ENCODE measurements at places on chromosomes 7 and 10.

DNA sequence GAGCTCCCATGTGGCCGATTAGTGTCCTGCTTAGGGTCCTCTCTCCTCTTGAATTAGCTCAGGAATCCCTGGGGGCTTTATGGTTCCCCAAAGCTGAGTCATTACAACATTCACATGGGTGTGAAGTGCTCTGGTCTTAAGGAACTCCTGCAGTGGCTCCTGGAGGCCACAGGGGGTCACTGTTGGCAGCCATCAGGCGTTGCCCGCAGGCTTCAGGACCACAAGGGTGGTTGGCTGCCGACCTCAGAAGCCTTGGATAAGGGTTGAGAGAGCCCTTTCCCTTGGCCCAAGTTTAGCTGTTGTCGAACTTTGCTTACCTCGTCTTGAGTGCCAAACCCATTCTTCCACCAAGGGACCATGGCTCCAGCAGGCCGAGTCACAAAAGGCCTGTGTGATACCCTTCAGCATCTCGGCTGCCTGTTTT lies 61.7 kb downstream of the SH2D4B start:
- DNase-seq = peak; percentile 51

DNA sequence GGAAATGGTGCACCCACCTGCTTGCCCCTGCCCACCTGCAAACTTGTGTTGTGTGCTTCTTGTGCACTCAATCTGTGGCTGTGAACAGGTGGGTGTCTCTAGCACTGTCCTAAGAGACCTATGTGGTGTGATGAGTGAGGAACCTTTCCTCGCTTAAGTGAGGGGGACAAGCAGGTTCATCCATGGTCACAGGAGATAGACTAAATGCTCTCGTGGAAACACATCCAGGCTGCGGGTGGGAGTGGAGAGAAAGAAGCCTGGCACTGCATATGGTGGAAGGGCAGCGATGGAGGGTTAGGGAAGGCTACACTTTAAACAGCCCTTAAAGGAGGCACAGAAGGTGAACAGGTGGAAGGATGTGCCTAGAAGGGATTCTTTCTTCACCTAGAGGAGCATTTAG lies 330.9 kb downstream of the CXCL12 start:
- no peak for DNase-seq

GRCh38 chr7:128903621-128904361 lies 6.7 kb downstream of the KCP start:
- DNase-seq = no peak

DNA sequence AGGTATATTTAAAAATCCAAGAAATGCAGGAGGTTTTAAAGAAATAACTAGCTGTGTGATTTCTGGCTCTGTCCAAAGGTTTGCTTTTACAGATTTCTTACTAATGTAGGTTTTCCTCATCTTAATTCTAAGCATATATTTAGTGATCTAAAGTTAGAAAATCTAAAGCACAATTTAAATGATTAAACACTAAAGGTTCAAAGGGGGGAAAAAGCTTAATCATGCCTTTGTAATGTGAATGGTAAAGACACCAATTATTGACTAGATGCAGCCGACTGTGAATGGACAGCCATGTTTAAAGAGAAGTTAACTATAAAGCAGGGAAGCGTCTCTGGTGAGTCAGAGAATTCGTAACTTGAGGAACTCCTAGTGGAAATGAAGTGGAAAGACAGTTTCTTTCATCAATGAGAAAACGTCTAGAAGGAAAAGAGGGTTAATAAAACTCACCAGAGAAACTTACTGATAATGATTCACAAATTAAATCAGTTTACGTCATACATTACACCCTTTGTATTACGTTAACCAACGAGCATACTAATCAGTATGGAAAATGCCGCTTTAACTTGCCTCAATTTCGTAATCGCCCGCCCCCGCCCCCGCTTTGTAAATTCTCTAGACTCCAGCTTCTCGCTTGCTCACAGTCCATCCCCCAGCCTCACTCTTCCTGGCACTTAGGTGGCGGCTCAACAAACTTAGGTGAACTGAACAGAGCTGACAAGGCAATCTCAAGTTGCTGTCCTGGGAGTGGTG lies 1.1 kb upstream of the HBP1 start:
- DNase-seq = no peak

DNA sequence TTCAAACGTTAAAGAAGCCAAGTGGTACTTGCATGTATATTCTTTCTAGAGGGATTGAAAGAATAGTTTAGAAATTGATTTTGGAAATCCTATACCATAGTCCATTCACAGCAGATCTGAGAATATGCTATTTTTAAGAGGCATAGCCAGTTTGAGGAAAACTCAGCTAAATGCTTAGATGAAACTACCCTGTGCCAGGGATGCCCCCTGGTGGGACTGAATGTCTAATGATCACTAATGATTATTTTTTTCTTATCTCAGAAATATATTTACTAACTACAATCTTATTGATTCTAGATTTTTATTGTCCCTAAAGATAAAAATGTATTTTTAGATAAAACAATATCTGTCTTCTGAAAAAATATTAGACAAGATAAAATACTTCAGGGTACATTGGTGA lies 844.9 kb upstream of the PHF14 start:
- no peak for DNase-seq

DNA sequence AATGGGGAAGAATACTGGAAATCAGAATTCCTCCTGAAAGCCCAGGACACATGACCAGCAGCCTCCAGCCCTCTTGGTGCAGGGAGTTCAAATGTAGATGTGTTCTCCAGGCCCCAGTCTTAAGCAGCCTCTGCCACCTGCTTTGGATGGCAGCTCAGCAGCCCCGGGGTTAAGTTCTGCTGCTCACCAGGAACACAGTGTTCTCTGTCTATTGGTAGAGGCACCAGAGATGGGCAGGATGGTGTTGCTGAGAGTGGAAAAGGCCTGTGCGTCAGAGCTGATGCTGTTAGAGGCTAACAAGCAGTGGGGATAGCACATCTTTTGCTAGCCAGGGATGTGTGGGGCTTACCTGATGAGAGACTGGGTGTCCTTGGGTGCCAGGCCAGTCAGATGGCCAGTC lies 56.8 kb downstream of the PAX2 start:
- DNase-seq = no peak

DNA sequence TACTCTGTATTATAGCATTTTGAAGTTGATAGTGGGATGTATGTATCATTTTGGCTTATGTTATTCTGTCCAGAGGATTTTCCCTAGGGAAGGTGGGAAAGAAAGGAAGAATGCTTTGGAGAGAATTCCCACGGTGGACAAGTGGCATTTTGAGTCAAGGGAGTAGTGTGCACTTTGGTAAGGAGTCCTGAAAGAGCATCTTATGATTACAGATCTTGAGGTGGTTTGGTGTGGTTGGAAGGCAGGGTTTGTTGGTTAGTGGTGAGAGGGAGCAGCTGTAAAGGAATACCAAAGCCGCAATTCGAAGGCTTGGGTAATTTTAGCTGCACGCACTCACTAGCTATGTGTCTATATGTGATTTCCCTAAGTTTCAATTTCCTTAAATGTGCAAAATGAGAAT lies 16.1 kb downstream of the CCSER2 start:
- no peak for DNase-seq

- DNase-seq = no peak
Observed at GRCh38 chr7:157612664-157613561, 276.1 kb downstream of the DNAJB6 start.

GRCh38 chr7:37359662-37360444 lies 88.8 kb downstream of the ELMO1 start:
- no peak for DNase-seq

DNA sequence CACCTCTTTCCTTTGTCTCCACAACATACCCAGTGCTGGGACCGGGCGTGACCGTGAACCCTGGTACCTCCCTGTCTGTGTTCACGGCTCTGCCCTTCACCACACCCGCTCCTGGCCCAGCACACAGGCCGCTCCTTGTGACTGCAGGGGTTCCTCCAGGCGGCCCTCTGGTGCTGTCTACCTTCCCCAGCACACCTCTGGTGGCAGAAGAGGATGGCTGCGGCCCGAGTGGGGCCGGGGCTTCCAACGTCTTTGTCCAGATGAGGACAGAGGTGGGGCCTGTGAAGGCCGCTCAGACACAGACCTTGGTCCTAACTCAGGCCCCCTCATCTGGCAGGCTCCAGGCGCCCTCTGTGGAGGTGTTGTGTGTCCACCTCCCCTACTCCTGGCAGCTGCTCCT lies 55.4 kb upstream of the SGMS1 start:
- DNase-seq = no peak

DNA sequence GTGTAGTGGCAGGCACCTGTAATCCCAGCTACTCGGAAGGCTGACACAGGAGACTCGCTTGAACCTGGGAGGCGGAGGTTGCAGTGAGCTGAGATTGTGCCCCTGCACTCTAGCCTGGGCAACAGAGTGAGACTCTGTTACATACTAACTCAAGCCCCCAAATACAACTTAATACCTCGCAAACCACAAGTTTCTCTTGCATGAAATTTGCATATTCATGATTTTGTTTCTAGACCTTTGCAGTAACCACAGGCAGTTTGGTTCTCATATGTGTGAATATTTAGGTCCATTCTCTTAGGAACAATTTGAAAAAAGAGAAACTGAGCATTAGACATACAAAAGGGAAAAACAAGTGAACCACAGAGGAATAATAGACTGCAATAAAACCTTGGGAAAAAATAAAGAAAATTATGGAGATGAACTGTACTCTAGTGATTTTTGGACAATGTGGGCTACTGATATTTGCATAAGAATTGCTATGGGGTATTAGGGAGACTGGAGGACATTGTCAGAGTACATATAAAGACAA lies 77.0 kb downstream of the ZNF277 start:
- DNase-seq = no peak

DNA sequence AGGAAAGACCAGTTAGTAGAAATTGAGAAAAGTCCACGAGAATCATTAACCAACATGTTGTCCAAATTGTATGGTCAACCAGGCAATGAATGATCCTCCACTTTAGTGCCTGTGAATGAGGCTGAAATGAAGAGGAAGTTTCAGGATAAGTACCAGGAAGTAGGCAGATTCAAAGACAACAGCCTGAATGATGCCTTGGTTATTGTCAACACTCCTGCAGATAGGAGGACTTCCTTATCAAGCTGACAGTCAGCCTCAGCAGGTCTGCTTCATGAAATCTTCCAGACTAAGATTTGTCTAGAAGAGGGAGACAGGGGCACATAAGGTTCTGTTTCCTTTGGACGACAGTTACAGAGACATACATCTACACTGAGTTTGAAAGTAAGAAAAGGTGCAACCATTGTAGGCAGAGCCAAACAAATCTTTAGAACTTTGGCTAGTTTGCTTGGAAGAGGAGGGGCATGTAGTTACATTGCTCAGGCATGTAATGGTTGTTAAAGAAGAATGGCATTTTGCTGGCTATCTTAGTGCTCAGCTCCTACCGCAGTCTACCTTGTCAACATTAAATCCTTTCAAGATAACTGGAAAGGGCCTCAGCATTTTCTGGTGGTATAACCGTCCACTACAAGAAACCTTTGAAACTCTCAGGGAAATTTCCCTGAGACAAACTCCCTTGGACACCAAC lies 81.4 kb downstream of the ABI1 start:
- no peak for DNase-seq

DNA sequence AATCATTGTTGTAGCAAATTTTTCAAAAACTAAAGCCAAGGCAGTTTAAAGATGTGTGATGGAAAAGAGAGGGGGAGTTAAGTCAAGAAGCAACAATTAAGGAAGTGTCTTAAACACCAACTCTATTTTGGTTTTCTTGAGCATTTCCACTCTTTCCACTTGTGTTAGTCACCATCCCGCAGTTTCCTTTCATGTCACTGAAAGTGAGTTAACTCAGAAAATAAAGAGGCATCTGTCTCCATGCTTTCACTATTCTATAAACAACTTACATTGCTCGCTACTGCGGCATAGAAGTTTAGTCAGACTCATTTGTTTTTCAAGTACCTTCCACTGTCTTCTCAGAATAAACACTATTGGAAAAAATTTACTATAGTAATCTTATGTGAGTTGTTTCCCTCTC lies 284.9 kb upstream of the SEMA3D start:
- no peak for DNase-seq

DNA sequence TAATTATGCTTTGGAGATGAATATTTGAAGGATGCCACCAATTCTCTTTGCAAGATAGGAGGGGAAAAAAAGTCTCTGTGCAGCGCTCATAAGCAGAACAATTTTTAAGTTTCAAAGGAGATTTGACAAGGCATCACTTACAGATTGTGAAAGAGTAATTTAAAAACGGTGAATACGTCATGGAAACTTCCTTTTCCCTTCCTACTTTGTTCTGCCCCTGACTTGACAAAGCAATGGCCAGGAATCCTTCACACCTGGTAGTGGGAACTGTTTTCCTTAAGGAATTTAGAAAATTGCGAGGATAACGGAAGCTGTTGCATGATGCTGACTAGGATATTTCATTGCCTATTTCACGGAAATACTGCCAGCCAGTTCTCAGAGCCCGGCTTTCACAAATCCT lies 16.7 kb downstream of the FAM107B start:
- no peak for DNase-seq

GRCh38 chr10:59276133-59276532 lies 86.2 kb downstream of the FAM13C start:
- no peak for DNase-seq

DNA sequence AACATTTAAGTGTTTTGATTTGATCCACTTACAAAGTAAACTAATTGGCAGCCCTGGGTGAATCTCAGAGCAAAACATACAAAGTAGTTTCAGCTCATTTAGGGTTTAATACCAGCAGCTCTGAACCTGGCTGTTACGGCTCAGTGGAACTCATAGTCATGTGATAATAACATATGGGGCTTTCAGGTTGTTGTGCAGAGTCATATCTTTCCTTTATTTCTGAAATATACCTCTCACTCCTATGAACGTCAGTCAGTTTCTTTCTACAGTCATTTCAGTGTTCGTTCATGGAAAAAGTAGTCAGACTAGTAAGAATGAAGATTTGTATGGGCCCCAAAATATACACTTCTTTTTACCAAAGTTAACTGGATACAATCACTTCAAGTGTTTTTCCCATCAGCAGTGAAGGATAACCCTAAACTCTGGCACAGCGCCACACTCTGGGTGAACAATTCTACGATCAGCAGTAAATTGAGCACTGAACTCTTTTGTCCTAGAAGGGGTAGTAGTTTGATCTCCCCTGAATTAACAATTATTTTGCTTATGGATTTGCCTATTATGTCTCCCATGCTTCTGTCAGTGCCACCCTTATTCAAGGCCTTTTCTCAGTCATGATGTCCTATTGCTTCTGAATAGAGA lies 218.6 kb downstream of the THSD7A start:
- DNase-seq = no peak

DNA sequence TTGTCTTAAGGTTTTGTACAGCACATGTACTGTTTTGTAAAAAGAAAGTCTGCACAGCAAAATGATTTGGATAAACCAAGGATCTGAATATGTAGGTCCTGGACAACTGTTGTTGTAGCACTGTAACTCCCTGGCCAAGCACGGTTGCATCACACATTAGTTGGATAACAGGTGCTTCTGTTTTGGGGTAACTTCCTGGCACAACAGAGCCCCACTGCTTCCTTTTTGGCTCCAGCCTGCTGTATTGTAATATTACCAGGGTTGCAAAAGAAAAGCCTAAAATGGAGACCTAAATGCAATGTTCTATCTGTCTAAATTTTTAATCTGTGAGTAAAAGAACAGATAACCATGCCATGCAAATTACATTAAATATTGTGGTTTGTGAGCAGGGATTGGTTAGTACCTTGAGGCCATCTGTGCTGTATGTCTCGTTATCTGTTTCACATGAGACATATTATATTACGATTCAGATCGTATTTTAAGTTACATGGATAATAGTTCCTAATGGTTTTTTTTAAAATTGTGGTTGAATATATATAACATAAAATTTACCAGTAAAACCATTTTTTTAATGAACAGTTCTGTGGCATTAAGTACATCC lies 27.5 kb upstream of the WAC start:
- no peak for DNase-seq

All from mesothelial cell of epicardium (in vitro differentiated cells).